ENCODE measurements at places on chromosomes 12 and 14.
A peak's percentile ranks its signal among the peaks of the same experiment; 100 is the strongest.

DNA sequence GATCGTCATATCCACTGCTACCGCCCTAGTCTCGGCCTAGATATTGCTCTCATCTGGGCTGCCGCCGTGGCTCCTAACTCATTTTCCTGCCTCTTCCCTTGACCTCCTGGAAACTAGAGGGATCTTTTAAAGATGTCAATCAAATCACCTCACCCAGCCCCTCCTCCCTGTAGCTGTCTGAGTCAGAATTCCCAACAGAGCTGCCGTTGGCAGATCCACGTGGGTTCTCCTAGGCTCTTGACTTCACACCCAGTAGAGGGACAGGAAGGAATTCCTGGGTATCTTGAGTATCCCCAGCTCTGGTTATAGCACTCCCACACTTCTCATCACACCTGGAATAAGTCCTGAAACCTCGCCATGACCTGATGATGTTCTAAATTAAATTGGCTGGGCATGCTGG lies 11.9 kb downstream of the TGFB3 start:
- no peak for DNase-seq

GRCh38 chr12:29732191-29732590 lies 51.6 kb downstream of the TMTC1 start:
- DNase-seq, result no peak

GRCh38 chr14:93832665-93833064 lies 44.4 kb upstream of the PRIMA1 start:
- no peak for DNase-seq

- no peak for DNase-seq
Observed at GRCh38 chr12:91172096-91172495, 10.5 kb downstream of the DCN start.

DNA sequence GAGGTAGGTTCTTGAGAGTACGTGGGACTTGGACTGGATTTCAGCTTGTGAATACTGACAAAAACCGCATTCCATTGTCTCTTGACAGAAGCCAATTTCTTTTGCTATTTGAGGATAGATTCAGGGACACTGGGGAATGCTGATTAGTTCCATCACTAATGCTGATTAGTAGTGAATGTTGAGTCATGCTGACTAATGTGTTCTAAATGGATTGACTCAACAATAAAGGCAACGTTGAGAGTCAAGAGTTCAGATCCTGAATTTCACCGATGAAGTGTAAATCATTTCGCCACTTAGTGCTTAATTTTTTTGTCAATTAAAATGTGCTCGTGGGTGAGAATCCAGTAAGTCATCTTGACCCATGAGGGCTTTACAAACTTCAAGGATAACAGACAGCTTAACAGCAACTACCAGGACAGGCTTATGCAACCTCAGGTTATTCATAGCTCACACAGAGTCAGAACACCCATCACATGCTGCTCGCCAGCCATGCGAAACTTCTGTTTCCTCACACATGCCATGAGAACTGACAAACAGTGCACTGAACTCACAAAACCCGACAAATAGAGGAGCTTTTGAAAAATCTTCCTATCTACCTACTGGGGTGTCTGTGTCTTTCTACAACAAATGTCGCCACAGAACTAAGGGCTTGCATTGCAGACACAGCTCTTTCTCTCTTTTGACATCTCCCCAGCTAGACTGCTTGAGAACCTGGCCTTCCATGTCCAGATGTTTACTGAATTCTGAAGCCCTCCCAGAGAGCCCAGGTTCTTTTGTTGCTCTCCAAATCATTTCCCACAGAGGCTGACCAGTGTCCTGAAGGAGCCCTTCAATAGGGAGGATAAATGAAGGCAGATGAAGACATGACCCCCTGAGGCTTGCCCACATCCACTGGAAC lies 316.4 kb downstream of the ZFP36L1 start:
- DNase-seq, result no peak

GRCh38 chr14:35956376-35957085 lies 130.4 kb downstream of the BRMS1L start:
- no peak for DNase-seq

- DNase-seq, result no peak
Observed at GRCh38 chr14:84036840-84037239, 1493.1 kb upstream of the FLRT2 start.

DNA sequence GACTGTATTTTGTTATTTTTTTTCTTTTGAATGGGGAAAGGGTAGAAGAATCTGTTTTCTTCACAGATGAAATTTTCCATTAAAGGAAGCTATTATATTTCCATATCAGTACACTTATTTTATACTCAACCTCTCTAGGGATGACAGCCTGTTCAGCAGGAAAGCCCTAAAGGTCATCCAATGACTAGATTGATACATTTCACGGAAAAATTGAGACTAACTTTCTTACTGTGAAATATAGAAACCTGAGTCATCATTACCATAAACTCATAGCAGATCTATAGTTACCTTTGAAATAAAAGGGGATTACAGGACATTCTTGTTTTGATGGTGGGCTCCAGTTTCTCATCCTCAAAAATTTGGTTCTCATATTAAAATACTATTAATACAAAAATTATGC lies 36.1 kb upstream of the PTCSC3 start:
- no peak for DNase-seq

DNA sequence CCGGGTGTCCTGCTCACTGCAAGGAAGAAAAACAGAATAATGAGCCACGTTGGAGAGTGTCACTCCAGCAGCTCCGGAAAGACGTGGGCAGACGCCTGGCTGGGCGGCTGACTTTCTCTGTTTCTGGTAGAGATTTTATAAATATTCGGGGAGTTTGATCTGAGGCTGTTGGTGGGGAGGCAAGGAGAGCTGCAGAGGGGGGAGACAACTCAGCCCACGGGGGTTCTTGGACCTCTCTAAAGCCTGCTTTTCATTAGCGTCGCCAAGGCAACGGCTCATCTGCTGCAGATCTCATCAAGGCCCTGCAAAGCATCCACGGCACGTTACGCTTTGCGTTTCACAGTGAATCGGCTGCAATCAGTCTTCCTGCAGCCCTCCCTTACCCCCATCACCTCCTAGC lies 207.2 kb downstream of the ZFP36L1 start:
- DNase-seq, result no peak

DNA sequence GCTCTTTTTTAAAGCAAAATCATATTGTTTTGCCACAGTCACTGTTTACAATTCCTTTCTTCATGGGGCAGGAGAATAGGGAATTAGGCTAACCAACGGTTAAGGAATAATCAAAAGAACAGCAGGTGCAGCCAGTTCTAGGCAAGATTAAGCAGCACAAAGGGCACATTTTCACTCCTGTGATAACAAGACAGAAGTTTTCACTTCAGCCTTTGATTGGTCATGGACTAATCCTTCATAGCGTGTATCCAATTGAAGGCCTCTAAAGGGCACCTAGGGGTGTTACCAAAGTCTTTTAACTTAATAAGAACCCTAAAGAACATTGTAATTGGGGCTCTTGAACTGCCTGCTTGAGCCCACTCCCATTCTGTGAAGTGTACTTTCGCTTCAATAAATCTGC lies 206.9 kb upstream of the AMIGO2 start:
- no peak for DNase-seq

GRCh38 chr14:74858022-74858421 lies 17.9 kb downstream of the PROX2 start:
- no peak for DNase-seq

DNA sequence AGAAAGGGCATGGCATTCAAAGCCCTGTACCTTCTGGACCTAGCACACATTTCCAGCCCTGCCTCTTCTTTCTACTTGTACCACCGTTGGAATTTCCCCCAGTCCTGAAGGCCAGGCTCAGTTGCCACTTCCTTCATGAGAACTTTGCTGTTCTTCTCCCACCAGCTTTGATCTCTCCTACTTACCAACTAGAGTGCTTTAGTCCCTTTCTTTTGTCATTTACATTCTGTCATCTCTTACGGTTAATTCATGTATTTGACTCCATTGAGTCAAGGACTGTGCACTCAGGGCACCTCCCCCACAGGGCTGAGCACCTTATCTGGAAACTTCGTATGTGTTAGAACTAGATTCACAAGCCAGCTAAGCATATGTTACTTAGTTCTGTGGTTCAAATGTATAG lies 26.3 kb downstream of the BICDL1 start:
- DNase-seq, result peak; percentile 35

GRCh38 chr14:77086017-77086727 lies 11.9 kb upstream of the CIPC start:
- DNase-seq, result no peak

DNA sequence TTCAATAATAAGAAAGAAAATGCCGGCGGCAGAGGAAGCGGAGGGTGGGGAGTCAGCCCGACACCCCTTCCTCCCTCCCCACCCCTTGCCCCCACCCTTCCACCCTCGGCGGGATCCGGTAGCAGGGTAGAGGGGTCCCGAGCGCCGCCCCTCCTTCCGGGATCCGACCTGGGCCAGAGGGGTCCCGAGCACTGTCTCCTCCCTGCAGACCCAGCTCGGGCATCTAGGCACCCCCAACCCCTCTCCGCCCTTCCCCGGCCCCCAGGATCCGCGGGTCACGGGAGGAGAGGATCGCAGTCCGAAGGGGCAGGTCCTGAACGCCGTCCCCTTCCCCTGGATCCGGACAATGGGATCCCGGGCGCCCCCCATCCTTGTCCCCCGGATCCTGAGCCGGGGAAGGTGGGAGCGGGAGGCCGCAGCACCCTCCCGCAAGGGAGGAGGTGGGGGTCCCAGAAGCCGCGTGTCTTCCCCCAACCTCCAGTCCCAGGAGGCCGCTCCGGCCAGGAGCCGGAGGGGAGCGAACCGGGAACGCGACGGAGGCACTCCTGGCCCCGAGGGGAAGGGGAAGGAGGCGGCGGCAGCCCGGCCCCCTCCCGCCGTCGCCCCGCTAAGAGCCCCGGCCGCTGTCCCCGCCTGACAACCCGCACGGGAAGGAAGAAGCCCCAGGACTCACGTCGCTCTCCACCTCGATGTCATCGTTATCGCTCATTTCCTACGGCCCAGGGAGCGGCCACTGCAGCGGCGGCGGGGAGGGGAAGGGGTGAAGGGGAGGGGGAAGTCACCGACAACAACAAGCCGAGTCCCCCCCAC lies 481 bp downstream of the MAX start:
- peak; percentile 39 for DNase-seq

DNA sequence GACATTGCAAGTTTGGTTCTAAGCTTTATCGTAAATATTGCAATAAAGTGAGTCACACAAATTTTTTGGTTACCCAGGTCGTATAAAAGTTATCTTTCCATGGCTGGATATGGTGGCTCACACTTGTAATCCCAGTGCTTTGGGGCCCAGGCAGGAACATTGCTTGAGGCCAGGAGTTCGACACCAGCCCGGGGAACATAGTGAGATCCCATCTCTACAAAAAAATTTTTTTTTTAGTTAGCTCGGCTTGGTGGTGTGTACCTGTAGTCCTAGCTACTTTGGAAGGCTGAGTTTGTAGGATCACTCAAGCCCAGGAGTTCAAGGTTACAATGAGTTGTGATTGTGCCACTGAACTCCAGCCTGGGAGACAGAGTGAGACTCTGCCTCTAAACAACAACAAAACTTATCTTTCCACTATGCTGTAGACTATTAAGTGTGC lies 24.4 kb downstream of the PRORP start:
- no peak for DNase-seq

GRCh38 chr12:12927211-12928079 lies 24.5 kb downstream of the GPRC5D start:
- DNase-seq, result peak; percentile 13

- DNase-seq, result no peak
Observed at GRCh38 chr12:65934480-65935115, 110.3 kb downstream of the HMGA2 start.

GRCh38 chr14:93331728-93332396 lies 974 bp downstream of the BTBD7 start:
- DNase-seq, result no peak

- DNase-seq, result no peak
Observed at GRCh38 chr12:131355361-131356245, 355.3 kb upstream of the SFSWAP start.

GRCh38 chr12:75820848-75821578 lies 210.6 kb downstream of the PHLDA1 start:
- no peak for DNase-seq

- DNase-seq, result no peak
Observed at GRCh38 chr12:51357374-51358047, 11.0 kb upstream of the CELA1 start.

GRCh38 chr12:120235369-120236323 lies 29.9 kb downstream of the PXN start:
- no peak for DNase-seq

DNA sequence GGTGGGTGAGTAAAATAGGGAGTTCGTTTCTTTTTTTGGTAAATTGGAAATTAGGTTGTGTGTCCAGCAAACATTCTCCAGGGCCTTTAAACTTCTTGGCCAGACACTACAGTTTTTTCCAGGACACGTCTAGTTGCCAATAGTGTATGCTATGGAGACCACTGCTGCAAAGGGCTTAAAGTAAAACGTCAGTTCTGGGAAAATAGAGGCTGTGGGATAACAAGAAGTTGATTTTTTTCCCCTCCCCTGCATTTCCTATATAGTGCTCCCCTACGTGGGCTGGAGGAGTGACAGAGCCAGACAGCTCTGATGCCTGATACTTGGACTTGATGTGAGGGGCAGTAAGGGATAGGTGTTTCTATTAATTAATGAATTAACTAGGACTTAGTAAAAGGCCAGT lies 2.4 kb downstream of the ACVR1B start:
- no peak for DNase-seq

GRCh38 chr12:112473056-112473455 lies 54.3 kb downstream of the PTPN11 start:
- no peak for DNase-seq

DNA sequence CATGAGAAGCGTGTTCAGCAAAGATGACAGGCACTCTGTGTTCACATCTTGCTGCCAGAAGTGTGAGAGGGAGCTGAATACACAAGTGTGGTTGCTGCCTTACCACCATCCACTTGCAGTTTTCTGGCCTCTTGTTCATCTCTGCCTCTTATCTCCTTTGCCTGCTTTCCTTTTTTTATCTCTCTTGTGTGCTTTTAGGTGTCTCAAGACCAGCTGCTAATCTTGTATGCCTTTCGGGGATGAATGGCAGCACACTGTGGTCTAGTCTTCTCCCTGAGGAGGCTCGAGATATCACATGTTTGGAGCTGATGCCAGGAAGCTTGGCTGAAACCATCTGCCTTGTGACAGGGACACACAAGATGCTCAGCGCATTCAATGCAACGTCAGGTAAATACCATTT lies 17.2 kb downstream of the FAM234B start:
- DNase-seq, result no peak

GRCh38 chr12:20040831-20041230 lies 327.5 kb upstream of the PDE3A start:
- DNase-seq, result no peak
